Activated T-cell treated with anti-CD3 and anti-CD28 coated beads, Interleukin-2, amount 50 U/mL, for 72 hours (primary cell): ENCODE measurements at places on chromosomes 7 and 10.
A peak's percentile ranks its signal among the peaks of the same experiment; 100 is the strongest.

DNA sequence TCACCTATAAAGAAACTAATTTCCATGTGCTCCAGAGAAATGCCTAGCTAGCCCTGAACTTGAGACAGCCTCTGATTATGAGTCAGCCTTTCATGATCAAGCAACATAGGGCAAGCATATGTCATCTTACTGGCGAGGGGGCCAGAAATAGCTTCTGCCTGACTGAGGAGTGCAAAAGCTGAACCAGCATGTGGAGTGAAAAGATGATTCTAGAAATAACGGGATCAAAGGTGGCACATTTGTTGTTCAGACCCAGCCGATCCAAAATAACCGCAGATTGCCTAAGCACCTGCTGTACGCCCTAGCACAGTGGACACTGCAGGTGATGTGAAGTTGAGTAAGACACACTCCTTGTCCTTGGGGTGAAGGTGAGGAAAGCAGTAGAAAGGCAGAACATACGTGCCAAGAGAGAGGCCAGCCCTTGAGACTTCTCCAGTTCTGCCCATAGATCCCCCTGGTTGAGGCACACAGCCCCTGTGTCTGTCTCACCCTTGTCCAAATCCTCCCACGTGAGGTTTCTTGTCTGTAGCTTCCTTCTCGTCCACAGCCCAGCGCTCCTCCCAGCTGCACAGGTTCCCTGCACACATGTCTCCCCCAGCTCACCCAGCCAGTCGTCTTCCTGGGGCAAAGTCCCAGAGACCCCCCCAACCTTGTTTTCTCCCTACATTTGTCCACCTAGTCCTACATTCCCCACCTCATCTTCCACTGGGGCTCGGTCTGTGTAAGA, 2.8 kb upstream of the BCL7B start:
- peak; percentile 25 for DNase-seq

- no peak for DNase-seq
Observed at GRCh38 chr10:132145002-132145401, 41.7 kb upstream of the DPYSL4 start.

- no peak for DNase-seq
Observed at GRCh38 chr7:19117870-19118608, 603 bp upstream of the TWIST1 start.

GRCh38 chr10:17819836-17820235, 10.7 kb downstream of the MRC1 start:
- no peak for DNase-seq

DNA sequence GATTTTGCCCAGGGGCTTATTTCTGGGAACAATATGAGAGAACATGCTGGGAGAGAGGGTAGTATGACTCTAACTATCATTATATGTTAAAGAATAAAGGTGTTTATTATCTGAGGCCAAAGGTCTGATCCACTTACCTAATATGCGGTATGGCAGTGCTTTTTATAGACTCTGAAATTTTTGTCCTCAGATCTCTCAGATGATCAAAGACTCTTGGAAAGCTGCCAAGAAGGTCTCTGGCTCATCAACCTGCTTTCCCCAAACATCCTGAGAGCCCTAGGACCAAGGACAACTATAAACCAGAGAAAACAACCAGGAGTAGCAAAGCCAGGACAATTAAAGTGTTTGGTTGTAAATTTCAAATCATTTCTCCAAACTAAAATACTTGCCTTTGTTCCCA, 255.7 kb upstream of the LRRN3 start:
- DNase-seq = no peak
